ENCODE measurements at places on chromosomes 2 and 18. TPM values are rescaled to one million over a fixed set of nuclear protein-coding genes. Genes with fewer than 3 reads are reported as not detected.

Gene PROC
- total RNA-seq: 0.15 TPM

Gene LIMS2
- total RNA-seq: not detected

Gene CRYGD
- not detected for total RNA-seq

Gene AMER3
- not detected for total RNA-seq

Gene METTL8
- 34.3 TPM for total RNA-seq

Gene PRSS56
- total RNA-seq: not detected

Gene AGXT
- total RNA-seq: not detected

Gene UGT1A10
- total RNA-seq: not detected

Gene COPS9
- 134 TPM for total RNA-seq

Gene DTNB
- total RNA-seq: 10.4 TPM

Gene STPG4
- not detected for total RNA-seq

Gene UGT1A3
- not detected for total RNA-seq

Gene ERBB4
- total RNA-seq: 0.32 TPM

Gene LONRF2
- 3.2 TPM for total RNA-seq

Gene ST8SIA5
- not detected for total RNA-seq

Gene CLASP1
- total RNA-seq: 40.0 TPM

Gene RAD51AP2
- not detected for total RNA-seq

Gene CNRIP1
- total RNA-seq: 7.3 TPM

Gene ZEB2
- total RNA-seq: 50.0 TPM

Gene CRIM1
- total RNA-seq: 115 TPM

Gene FBLN7
- total RNA-seq: 1.0 TPM

Gene RASGRP3
- total RNA-seq: not detected

Gene HOXD3
- not detected for total RNA-seq

Gene ABCG8
- not detected for total RNA-seq

Gene SERPINB13
- not detected for total RNA-seq

Gene SNTG2
- not detected for total RNA-seq

Gene MARCO
- total RNA-seq: not detected

Gene REEP1
- total RNA-seq: 0.55 TPM

Gene SCG2
- total RNA-seq: 11.2 TPM

Gene AOX1
- 15.2 TPM for total RNA-seq

Gene EVX2
- total RNA-seq: not detected

Gene SERPINB5
- 64.9 TPM for total RNA-seq

Gene FBXO48
- total RNA-seq: 0.75 TPM

Gene CD207
- total RNA-seq: not detected

Gene TNFRSF11A
- total RNA-seq: 0.87 TPM

Gene BMP10
- total RNA-seq: not detected

Gene RPIA
- 13.4 TPM for total RNA-seq

Gene IL36G
- total RNA-seq: not detected

Gene CAPN14
- total RNA-seq: not detected

Gene MATN3
- 3.0 TPM for total RNA-seq

Gene MAP3K19
- total RNA-seq: not detected

Gene PLCD4
- total RNA-seq: 2.8 TPM

Gene CACNB4
- 0.20 TPM for total RNA-seq

Gene SANBR
- total RNA-seq: 8.9 TPM

Gene C2orf80
- total RNA-seq: not detected

Gene KIAA2012
- total RNA-seq: not detected

Gene CCDC85A
- total RNA-seq: 0.12 TPM

Gene ANKRD30B
- total RNA-seq: not detected

Gene GPAT2
- not detected for total RNA-seq

Gene ZCCHC2
- total RNA-seq: 9.8 TPM

Gene RESP18
- not detected for total RNA-seq

Gene CPO
- total RNA-seq: not detected

Gene CNDP1
- total RNA-seq: not detected
